Peyer's patch (tissue), 4 donors: ENCODE measurements at places on chromosomes 7 and 10. TPM values are rescaled to one million over a fixed set of nuclear protein-coding genes. Genes with fewer than 3 reads are reported as not detected.

The ZSWIM8 gene
- 345 TPM for total RNA-seq

The HOXA6 gene
- 18.7 TPM for total RNA-seq

The TFEC gene
- total RNA-seq, result 13.5 TPM

The CLEC5A gene
- not detected for total RNA-seq

The AGAP9 gene
- 84.3 TPM for total RNA-seq

The INHBA gene
- total RNA-seq, result 0.19 TPM

The HTR5A gene
- not detected for total RNA-seq

The LIPM gene
- not detected for total RNA-seq

The NDUFB2 gene
- total RNA-seq, result 188 TPM

The CCDC201 gene
- total RNA-seq, result not detected

GRCh38 chr10:109726473-109726872 lies 196.8 kb downstream of the XPNPEP1 start:
- H3K27me3 ChIP-seq, result no peaks in the 10 kb centered on the region
- no peak overlapping the region for H3K27ac ChIP-seq
- no peaks in the 10 kb centered on the region for H3K4me1 ChIP-seq
- no peak for DNase-seq

GRCh38 chr10:99080275-99080945 lies 155.2 kb downstream of the HPSE2 start:
- H3K4me3 ChIP-seq, result no peak overlapping the region
- no peaks in the 10 kb centered on the region for H3K4me1 ChIP-seq
- no peaks in the 10 kb centered on the region for H3K27me3 ChIP-seq
- no peak overlapping the region for H3K27ac ChIP-seq
- DNase-seq, result no peak

GRCh38 chr7:127514499-127514898 lies 70.9 kb downstream of the GCC1 start:
- no peaks in the 10 kb centered on the region for H3K4me1 ChIP-seq
- no peaks in the 10 kb centered on the region for H3K27me3 ChIP-seq
- H3K4me3 ChIP-seq, result no peak overlapping the region

- H3K4me3 ChIP-seq, result no peak overlapping the region
- no peak for DNase-seq
Measured at GRCh38 chr10:63573068-63573697, 52.0 kb downstream of the REEP3 start.

DNA sequence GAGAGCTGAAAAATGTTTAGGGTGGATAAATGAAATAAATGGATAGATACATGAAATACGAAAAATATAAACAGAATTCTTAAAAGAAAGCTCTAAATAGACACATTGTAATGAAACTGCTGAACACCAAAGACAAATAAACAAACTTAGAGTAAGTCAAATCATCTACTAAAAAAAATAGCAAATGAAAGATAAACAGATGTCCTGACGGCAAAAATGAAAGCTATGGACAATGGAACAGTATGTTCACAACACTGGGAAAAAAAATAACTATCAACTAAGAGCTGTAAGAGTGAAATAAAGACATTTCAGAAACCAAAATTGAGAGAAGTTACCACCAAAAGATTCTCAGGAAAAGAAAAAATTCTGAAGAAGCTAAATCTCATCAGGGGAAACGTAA lies 106.1 kb downstream of the SGMS1 start:
- no peaks in the 10 kb centered on the region for H3K36me3 ChIP-seq
- no peak for DNase-seq
- H3K4me1 ChIP-seq, result peaks cover 3% of the 10 kb centered on the region
- H3K4me3 ChIP-seq, result no peak overlapping the region
- H3K27ac ChIP-seq, result no peak overlapping the region

GRCh38 chr7:107615910-107616680 lies 36.0 kb downstream of the BCAP29 start:
- no peaks in the 10 kb centered on the region for H3K4me1 ChIP-seq
- no peaks in the 10 kb centered on the region for H3K36me3 ChIP-seq
- H3K4me3 ChIP-seq, result no peak overlapping the region

GRCh38 chr10:14658331-14659127 lies 116.2 kb downstream of the FAM107B start:
- H3K27ac ChIP-seq, result no peak overlapping the region
- no peaks in the 10 kb centered on the region for H3K4me1 ChIP-seq
- no peaks in the 10 kb centered on the region for H3K27me3 ChIP-seq

- H3K27me3 ChIP-seq, result no peaks in the 10 kb centered on the region
- peak; percentile 84 for DNase-seq
- peak within 1 kb of the TSS; percentile 93 for H3K4me3 ChIP-seq
- H3K4me1 ChIP-seq, result no peaks in the 10 kb centered on the region
- H3K27ac ChIP-seq, result peak within 1 kb of the TSS; percentile 95
- H3K36me3 ChIP-seq, result no peaks in the 10 kb centered on the region
Measured at GRCh38 chr10:121927841-121928527, at the start of gene ATE1. Gene ATE1 (minus strand): TSS chr10:121928031. CDS start chr10:121927949, 82 bp downstream.

DNA sequence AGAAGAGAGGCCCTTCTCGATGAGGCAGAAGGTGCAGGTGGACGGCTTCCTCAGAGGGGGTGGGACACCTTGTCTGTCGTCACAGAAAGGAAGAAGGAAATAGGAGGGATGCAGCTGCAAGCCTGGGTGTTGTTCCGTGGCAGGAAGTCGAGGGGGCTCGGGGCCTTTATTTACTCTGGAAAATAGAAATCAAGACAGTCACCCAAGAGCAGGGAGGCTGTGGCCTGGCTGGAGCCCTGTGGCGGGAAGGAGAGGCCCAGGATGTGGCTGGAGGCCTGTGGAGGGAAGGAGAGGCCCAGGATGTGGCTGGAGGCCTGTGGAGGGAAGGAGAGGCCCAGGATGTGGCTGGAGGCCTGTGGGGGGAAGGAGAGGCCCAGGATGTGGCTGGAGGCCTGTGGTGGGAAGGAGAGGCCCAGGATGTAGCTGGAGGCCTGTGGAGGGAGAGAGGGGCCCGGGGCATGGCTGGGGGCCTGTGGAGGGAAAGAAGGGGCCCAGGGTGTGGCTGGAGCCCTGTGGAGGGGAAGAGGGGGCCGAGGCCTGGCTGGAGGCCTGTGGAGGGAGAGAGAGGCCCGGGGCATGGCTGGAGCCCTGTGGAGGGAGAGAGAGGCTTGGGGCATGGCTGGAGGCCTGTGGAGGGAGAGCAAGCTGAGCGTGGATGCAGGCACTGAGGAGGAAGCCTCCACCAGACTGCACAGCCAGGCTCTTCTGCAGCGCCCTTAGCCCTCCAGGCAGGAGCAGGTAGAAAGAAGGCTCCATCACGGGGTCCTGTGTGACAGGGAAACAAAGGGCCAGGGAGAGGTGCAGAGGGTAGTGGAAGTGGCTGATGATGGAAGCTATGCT lies 97.3 kb upstream of the SFMBT2 start:
- H3K27me3 ChIP-seq, result no peaks in the 10 kb centered on the region
- H3K27ac ChIP-seq, result peak overlapping the region; percentile 65
- H3K4me1 ChIP-seq, result no peaks in the 10 kb centered on the region
- DNase-seq, result peak; percentile 52
- H3K36me3 ChIP-seq, result no peaks in the 10 kb centered on the region

DNA sequence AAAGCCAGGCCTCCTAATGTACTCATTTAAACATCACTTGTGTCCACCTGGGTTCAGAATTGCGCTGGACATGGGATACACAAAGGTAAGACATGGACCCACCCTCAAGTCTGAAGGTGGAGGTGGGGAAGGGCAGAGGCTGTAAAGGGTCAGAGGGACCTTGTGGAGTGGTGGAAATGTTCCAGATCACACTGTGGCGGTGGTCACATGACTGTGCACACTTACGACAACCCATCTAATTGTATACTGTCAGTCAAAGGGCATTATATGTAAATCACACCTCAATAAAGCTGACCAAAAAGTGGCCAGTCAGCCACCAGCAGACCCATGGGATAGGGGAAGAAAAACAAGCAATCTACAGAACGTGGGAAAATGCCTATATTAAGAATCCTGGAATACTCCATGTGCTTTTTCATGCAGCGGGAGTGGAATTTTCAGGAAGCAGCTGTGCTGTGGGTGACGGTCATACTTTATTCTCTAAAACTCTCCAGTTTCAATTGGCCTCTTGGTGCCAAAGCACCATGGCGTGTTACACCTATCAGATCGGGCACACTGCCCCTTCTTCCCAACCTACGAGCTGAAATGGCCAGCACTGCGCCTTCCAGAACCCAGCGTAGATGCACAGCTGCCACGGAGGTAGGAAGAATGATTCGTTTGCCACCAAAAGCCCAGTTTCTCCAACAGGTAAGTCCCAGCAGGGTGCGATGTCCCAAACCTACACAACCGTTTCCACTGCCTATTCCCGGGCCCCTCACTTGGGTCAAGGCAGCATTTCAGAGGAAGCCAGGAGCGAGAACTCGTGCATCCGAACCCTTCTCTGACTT lies 69.8 kb downstream of the PRKAG2 start:
- peaks cover 34% of the 10 kb centered on the region for H3K4me1 ChIP-seq
- H3K27ac ChIP-seq, result peak overlapping the region; percentile 86

DNA sequence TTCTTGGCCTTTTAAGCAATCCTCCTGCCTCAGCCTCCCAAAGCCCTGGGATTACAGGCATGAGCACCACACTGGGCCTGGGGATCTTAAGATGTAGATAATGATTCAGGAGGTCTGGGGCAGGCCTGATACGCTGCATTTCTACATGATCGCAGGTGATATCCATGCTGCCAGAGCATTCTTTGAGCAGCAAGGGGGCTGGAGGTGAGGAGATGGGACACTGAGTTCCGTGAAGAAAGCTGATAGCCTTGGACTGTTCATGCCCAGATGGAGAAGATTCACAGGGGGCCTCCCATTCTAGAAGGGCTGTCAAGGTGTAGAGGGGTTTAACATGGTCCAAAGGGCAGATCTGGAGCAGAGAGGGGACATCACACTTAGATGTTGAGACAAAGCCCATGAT lies 480.3 kb downstream of the RPS24 start:
- H3K27me3 ChIP-seq, result no peaks in the 10 kb centered on the region
- H3K4me1 ChIP-seq, result no peaks in the 10 kb centered on the region
- no peak overlapping the region for H3K27ac ChIP-seq
- no peak overlapping the region for H3K4me3 ChIP-seq
- DNase-seq, result no peak

DNA sequence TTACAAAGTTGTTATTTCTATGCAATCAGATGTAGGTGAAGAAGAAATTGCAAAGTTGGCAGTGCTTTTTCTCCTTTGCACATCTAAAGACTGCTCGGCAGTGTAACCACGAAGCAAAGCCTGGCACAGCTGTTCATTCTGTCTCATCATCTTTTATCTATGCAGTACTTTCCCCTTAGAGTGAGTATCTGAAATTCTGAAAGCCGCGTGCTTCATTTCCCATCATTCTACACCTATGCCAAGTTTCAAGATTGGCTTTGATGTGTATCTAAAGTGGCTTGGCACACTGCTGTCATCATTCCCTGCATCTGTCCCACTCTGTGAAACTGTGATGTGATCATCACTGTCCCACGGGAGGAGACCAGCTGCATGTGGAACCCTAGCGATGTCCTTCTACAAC lies 15.2 kb downstream of the SOSTDC1 start:
- no peaks in the 10 kb centered on the region for H3K27me3 ChIP-seq
- H3K4me1 ChIP-seq, result no peaks in the 10 kb centered on the region
- no peak for DNase-seq
- H3K27ac ChIP-seq, result no peak overlapping the region

DNA sequence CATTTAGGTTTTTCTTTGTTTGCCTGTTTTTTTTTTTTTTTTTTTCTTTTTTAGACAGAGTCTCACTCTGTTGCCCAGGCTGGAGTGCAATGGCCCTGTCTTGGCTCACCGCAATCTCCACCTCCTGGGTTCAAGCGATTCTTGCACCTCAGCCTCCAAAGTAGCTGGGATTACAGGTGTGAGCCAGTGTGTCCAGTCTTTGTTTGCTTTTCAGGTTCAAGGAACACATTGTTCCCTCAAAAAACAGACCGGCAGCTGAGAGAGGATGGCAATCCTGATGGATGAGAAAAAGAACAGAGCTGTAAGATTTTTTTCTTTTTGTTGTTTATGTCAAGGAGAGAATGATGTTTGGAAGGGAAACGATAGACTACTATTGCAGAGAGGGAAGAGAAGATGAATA lies 23.3 kb upstream of the RHOBTB1 start:
- H3K4me3 ChIP-seq, result no peak overlapping the region
- no peaks in the 10 kb centered on the region for H3K27me3 ChIP-seq
- H3K27ac ChIP-seq, result no peak overlapping the region

DNA sequence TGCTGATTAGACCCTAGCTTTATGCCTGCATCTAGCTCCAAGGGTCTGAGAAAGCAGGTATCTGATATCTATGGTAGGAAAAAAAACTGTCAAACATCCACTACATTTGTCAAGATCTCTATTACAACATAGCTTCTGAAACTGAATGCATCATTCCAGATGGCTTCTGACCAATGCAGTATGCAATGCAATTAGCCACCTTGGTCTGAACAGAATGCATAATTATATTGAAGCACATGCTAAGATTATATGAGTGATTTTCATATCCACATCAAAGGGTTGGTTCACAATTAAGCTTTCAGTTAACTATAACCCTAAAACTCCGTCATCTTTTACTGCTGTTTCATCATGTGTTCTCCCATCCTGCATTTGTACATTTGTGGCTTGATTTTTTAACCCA lies 271.4 kb downstream of the POLR1F start:
- H3K4me1 ChIP-seq, result no peaks in the 10 kb centered on the region
- no peak for DNase-seq
- H3K27ac ChIP-seq, result no peak overlapping the region
- H3K36me3 ChIP-seq, result no peaks in the 10 kb centered on the region
- no peaks in the 10 kb centered on the region for H3K27me3 ChIP-seq

- H3K4me1 ChIP-seq, result no peaks in the 10 kb centered on the region
- H3K27ac ChIP-seq, result no peak overlapping the region
- H3K36me3 ChIP-seq, result no peaks in the 10 kb centered on the region
- DNase-seq, result no peak
- H3K27me3 ChIP-seq, result no peaks in the 10 kb centered on the region
- no peak overlapping the region for H3K4me3 ChIP-seq
Measured at GRCh38 chr10:34907743-34908430, 92.8 kb upstream of the PARD3 start.

GRCh38 chr7:38728145-38728544 lies 97.0 kb upstream of the AMPH start:
- no peak overlapping the region for H3K27ac ChIP-seq
- no peak overlapping the region for H3K4me3 ChIP-seq
- no peaks in the 10 kb centered on the region for H3K4me1 ChIP-seq
- DNase-seq, result no peak
- H3K36me3 ChIP-seq, result no peaks in the 10 kb centered on the region
